ENCODE measurements at places on chromosomes 5 and 9.

GRCh38 chr9:136882109-136882946, 4.0 kb upstream of the TRAF2 start:
- no peak for DNase-seq

DNA sequence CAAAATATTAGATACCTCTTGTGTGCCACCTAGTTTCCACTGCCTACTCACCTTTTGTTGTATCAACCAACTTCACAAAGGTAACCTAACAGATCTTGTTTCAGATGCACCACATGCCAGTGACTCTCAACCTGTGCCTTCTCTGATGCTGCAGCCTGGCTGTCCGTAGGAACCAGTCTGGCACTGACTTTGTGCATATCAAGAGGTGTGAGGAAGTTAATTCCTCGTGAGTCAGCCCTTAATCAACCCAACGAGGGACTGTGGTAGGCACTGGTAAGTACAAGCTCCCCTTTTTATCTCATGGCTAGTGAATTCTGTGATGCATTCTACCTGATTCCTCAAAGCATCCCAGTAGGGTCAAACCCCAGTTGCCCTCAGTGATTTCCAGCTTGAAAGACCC, 215.4 kb upstream of the CTNND2 start:
- no peak for DNase-seq

GRCh38 chr9:79542735-79543620, 28.8 kb upstream of the TLE4 start:
- no peak for DNase-seq

DNA sequence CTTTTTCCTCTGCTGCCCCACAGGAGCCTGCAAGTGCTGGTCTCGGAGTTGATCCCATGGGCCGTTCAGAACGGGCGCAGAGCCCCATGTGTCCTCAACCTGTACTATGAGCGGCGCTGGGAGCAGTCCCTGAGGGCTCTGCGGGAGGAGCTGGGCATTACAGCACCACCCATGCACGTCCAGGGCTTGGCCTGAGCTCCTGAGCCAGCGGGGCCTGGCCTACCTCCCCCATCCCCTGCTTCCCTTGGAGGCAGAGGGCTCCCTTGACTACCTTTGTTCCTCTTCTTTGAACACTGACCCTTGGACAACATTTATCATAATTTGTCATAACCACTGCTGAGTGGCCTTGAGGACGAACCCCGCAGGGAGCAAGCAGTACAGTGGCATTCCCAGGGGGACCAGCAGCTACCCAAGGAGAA, 6.9 kb upstream of the SLC27A4 start:
- DNase-seq: no peak

GRCh38 chr9:21761309-21761901, 41.0 kb upstream of the MTAP start:
- DNase-seq: no peak

Data from NCI-H2227 treated with DMSO at 0.1 percent for 48 hours (cell line).